ENCODE measurements at places on chromosomes 11 and 22.

DNA sequence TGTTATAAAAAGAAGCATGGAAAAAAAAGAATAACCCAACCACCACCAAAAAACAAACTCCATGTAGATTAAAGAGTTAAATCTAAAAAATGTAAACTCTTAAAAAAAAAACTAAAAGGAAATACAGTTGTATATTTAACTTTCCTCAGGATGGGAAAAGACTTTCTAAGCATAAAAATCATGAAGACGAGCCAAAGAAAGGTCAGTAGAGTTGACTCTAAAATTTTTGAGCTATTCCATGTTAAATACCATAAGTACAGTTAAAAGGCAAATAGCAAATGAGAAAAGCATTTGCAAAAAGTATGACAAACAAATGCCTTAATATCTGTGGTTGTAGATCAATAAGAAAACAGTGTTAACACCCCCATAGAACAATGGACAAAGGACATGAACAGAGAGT lies 28.0 kb upstream of the C11orf96 start:
- no peak for DNase-seq

DNA sequence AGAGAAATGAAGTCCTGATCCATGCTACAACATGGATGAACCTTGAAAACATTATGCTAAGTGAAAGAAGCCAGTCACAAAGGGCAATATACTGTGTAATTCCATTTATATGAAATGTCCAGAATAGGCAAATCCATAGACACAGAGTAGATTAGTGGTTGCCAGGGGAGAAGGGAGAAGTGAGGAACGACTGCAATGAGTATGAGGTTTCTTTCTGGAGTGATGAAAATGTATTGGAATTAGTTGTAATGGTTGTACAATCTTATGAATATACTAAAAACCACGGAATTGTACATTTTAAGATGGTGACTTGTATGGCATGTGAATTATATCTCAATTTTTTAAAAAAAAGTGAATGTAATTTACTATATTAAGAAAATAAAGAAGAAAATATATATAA lies 83.1 kb upstream of the GDPD4 start:
- DNase-seq = no peak

GRCh38 chr11:117969160-117969991 lies 16.8 kb upstream of the IL10RA start:
- DNase-seq = no peak

- no peak for DNase-seq
Observed at GRCh38 chr11:80958987-80959386, 1518.2 kb upstream of the TENM4 start.

DNA sequence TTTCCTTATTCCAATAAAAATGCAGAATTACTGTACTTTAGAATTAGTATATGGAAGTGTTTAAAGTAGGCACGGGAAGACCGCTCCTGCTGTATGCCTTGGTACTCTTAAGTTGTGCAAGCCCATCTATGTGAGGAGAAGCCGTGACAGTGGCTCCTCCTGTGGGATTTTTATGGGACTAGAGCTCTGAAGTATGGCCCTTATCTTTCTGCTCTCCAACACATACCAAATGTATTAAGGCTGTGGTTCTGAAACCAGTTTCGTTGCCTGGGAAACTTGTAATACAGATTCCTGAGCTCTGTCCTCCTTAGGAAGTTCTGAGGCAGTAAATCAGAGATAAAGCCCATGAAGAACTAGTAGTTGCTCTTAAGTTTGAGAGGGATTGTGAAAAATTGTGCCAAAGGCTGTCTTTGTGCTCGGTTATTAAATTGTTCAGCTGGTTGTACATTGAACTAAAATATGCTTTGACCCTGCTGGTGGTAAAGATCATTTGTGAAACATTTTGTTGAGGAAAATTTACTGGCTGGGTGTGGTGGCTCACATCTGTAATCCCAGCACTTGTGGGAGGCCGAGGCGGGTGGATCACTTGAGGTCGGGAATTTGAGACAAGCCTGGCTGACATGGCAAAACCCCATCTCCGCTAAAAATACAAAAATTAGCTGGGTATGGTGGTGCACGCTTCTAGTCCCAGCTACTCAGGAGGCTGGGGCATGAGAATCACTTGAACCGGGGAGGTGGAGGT lies 29.3 kb downstream of the RTN3 start:
- DNase-seq = no peak

DNA sequence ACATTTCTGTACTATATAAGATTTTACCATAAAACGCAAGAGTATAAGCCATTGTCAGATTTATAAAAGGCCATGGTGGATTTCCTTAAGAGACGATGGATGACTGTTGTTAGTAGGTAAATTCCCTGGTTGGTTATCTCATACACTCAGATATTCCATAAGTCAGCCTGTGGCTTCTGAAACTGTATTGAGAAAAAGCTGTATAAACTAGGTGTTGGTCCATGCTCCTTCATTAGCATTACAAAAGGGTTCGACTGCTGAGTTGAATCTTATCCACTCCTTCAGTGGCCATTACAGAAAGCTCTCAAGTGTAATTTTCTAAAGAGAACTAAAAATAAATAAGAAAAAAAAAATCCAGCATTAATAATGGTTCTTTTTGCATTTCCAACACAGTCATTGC lies 5.3 kb downstream of the GRAP2 start:
- no peak for DNase-seq

- peak; percentile 75 for DNase-seq
Observed at GRCh38 chr22:41308054-41308453, 6.7 kb downstream of the ZC3H7B start.

DNA sequence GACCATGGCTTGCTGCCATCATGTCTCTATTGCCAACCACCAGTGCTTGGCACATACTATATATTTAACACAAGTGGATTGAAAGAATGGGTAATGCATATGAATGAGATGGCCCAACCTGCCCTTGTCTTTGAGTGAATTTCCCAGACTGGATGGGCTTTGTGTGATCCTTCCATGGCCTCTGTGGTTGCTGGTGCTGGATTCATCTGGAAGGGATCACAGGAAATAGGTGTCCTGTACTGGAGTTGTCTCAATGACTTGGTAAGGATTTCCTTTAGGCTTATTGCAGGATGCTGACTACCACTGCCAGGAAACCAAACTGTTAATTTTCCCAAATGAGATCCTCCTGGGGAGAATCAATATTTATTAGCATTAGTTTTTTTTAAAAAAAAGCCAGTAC lies 328.6 kb downstream of the TMEM135 start:
- no peak for DNase-seq

DNA sequence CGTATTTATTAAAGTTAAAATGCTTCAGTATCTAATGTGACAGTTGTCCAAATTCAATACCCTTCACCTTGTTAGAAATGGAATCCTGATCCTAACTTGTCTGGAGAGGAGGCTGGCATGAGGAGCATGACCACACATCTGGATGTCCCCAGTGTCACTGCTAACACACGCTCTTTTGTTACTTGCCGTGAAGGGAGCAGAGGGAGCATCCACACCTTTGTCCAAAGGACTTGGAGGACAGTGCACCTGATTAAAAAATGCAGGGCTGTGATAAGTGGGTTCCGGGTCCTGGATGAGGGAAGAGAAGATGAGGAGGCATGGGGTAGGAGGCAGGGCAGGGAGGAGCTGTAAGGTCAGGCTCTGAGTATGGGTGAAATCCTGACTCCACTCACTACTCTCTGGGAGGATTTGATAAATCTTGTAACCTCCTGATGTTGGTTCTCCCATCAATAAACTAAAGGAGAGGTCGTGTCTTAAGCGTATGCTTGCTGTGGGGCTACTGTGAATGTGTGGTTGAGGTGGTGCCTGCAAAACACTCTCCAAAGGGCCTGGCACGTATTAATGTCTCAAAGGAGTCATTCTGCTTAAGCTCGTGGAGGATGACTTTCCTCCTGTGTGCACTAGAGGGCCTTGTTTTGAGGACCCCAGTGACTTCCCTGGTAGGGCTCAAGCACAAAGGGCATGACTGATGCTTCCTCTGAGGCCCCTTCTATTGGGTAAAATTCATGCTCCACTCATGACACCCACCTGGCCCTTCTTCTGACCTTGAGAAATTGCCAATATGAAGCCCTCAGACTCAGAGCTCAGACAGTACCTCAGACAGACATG lies 16.8 kb upstream of the IGLL5 start:
- peak; percentile 59 for DNase-seq

GRCh38 chr22:48277868-48278581 lies 1515.6 kb downstream of the TBC1D22A start:
- no peak for DNase-seq

DNA sequence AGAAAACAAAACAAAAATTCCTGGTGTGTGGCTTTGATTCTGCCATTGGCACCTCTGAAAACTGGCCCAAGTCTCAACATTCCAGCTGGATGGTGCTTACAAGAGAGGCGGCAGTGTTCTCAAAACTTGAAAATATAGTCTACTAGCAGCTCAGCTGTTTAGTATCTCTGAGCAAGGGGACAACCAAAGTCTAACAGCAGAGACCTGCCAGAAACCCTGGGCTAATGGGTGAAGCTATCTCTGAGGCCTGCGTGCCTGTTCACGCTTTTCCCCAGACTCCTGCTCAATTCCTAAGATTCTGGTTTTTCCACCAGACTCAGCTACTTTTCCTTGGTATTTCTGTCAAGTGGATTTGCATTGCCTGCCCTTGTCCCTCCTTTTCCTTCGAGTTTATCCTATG lies 17.9 kb downstream of the TMEM218 start:
- DNase-seq = no peak

DNA sequence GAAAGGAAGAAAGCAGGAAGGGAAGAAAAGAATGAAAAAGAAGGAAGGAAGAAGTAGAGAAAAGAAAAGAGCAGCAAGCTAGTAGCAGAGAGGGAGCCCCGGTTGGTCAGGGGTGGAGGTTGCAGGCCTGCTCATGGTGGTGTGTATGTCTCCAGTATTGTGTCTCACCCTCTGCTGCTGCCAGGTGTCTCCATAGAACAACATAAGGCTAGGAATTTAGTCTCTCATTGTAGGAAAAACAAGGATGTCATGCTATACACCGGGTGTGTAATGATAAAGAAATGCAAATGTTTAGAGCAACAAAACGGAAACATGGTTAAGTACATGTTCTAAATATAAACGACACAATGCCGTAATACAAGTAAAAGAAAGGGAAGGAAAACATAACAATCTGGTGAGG lies 342.5 kb downstream of the NTM start:
- no peak for DNase-seq

DNA sequence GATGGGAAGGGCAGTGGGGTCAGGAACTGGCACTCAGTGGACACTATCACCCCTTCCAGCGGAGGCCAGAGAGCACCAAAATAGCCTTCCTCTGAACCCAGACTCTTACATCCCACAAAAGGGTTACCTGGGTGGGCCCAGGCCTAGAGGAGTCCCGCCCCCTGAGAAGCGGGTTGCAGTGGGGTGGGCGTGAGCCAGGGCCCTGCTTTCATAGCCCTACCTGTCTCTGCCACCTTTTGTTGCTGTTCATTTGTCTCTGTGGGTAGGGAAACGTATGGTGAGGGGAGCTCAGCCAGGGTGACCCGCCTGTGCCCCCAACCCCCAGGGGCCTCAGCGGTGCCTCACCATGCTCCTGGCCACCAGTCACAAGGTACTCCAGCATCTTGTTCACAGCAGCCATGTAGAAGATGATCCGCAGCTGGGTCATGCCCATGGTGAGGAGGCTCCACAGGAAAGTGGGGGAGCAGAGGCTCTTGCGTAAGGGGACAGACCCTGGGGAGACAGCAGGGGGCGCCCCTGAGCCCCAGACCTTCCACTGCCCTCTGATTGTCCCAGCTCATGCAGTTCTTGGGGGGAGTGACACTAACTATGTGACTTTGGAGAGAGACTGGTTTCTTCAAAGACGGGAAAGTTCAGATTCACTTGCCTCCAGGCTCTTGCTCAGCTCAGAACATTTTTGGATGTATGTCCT lies 24.0 kb downstream of the SLC43A1 start:
- DNase-seq = peak; percentile 49

- DNase-seq = no peak
Observed at GRCh38 chr11:131916638-131917037, 546.2 kb downstream of the NTM start.

GRCh38 chr11:116707746-116708145 lies 65.0 kb downstream of the BUD13 start:
- DNase-seq = no peak

DNA sequence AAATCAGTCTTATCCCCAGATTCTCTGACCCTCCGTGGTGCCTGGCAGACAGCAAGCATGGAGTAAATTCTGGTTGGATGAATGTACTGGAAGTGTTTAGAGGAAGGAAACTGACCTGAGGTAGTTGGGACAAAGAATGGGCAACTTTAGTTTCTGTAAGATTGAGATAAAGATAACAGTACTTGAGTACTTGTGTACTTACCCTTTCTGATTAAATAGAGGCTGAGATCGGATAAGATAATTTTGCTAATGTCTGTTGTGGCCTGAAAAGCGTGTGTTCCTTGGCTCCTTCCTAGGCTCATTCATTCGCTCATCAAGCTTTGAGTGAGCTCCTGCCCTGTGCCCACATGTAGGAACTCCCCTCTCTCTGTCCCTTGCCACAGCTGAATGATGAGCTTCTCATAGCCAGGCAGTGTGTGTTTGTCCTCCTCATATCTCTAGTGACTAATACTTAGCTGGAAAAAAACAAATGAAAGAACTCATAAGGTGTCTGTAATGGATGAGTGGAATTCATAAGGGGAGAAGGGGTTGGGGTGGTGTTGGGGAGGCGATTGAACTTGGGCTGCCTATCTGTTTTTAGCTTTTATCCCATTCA lies 118.1 kb downstream of the DBX1 start:
- DNase-seq = no peak

DNA sequence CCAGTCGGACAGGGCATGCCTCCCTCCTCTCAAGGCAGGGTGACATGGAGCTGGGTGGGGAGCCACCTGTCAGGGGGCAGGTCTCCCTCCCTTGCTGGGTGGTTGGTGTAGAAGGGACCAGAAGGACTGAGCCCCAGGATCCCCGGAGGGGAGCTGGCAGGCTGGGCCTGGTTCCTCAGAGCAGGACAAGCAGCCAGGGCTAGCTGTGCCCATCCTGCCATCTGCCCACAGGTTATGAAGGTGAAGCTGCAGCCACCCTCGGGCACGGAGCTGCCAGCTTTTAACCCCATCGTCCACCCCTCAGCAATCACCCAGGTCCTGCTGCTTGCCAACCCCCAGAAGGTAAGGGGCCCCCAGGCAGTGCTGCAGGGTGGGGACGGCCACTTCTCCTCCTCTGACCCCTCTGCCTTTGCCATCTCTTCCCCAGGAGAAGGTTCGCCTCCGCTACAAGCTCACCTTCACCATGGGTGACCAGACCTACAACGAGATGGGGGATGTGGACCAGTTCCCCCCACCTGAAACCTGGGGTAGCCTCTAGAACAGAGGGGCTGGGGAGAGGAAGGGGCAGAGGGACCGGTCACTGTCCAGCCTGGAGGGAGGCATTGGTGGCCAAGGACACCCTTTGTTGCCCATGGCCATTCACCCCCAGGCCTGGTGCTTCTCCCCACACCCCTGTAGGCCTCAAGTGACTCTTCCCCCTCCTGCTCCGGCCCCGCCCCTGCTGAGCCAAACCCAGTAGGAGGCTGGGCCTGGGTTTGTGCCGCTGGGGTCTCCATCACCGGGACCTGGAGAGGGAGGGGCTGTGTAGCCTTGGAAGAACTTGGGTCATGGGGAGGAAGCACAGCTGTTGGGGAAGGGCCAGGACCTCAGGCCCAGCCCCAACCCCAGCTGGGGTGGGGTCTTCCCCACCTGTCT lies 7.0 kb upstream of the SH3BP1 start:
- DNase-seq = no peak

- no peak for DNase-seq
Observed at GRCh38 chr22:42964994-42965699, 49.8 kb downstream of the PACSIN2 start.

GRCh38 chr22:41565403-41566054 lies 4.7 kb downstream of the CSDC2 start:
- DNase-seq = peak; percentile 95

- no peak for DNase-seq
Observed at GRCh38 chr11:18016789-18017188, 3.9 kb upstream of the SERGEF start.

- DNase-seq = peak; percentile 8
Observed at GRCh38 chr11:116895048-116895757, 57.8 kb upstream of the APOA1 start.
